CD4-positive, alpha-beta memory T cell (primary cell): ENCODE measurements at places on chromosomes 6 and 20. TPM values are rescaled to one million over a fixed set of nuclear protein-coding genes. Genes with fewer than 3 reads are reported as not detected.

- no peak overlapping the region for H3K4me3 ChIP-seq
- no peak for DNase-seq
- H3K36me3 ChIP-seq: no peaks in the 10 kb centered on the region
- no peaks in the 10 kb centered on the region for H3K27me3 ChIP-seq
- no peak overlapping the region for H3K27ac ChIP-seq
Observed at GRCh38 chr6:107357031-107357430, 102.3 kb downstream of the PDSS2 start.

DNA sequence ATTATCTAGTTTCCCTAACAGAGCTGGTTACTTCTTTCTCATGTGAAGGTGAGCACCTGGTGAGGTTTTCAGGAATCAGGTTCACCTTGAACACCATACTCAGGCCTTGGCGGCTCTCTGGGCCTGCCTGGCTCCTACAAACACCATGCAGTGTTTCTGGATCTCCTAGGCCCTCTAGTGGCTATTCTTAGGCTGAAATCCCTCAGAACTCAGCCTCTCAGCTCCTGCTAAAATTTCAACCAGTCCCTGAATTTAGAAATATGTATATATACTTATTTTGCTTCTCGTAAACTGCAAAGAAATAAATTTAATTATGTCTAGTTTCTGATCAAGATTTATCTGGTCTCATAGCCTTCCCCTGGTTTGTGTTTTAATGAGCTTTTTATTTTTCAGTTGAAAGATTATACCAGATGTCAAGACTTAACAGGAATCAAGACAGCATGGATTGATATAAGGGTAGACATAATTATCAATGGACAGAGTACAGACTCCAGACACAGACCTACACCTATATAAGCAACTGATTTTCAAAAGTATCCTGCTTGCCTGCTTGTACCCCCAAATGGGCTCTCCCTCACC lies 55.9 kb downstream of the ANKEF1 start:
- H3K27me3 ChIP-seq: no peaks in the 10 kb centered on the region
- no peak for DNase-seq
- no peaks in the 10 kb centered on the region for H3K4me1 ChIP-seq
- no peaks in the 10 kb centered on the region for H3K36me3 ChIP-seq
- H3K4me3 ChIP-seq: no peak overlapping the region
- H3K27ac ChIP-seq: no peak overlapping the region

DNA sequence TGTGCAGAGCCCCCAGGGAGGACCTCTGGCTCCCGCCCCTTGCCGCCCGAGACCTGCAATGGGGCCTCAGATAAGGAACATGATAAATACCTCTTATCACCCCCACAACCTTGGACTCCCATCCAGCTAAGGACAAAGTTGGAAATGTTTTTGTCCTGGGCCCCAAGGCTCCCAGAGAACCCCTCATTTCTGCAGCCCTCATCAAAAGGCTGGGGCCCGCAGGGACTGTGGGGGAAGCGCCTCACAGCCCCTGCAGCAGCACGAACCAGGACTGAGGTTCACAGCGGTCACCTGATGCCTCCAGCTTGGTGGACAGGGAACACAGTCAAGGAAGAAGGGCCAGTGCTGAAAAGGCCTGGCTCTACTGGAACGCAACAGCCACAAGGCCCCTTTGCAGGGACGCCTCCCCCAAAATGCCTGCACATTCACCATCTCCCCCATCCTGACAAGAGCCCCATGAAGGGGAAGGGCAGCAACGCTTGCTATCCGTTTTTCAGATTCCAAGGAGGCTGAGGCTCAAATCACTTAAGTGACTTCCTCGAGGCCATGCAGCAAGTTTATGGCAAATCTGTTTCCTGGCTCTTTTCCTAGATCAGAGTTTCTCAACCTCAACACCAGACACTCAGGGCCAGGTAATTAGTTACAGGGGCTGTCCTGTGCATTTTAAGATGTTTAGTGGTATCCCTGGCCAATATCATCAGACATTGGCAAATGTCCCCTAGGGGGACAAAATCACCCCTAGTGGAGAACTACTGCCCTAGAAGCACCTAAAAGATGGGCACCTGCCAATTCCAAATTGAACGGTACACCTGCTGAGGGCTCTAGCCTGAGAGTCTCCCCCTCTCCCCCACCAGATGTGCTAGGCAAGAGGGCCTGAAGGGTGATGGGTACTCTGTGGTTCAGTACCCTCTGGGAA lies 10.6 kb downstream of the TFEB start:
- DNase-seq: no peak
- no peaks in the 10 kb centered on the region for H3K36me3 ChIP-seq
- H3K27me3 ChIP-seq: no peaks in the 10 kb centered on the region
- no peak overlapping the region for H3K4me3 ChIP-seq

DNA sequence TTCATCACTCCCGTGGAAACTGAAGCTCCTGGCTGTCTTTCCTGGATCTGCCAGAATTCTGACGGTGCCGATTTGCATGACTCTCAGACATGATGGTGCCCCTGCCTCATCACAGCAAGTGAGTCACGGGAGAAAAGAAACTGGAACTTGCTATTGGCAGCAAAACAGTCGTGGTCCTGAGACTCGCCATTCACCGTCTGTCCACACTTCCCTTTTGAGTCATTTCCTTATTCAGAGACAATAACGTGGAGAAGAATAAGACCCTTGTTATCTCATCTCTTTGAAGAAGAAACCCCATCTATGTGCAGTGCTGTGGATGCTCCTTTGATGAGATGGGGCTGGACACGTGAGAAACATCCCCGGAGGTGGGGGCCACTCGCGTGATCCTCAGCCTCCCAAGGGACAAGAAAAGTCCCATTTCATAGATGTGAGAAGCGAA lies 4.2 kb downstream of the GPR31 start:
- no peak overlapping the region for H3K27ac ChIP-seq
- peak overlapping the region; percentile 20 for H3K4me3 ChIP-seq
- no peaks in the 10 kb centered on the region for H3K36me3 ChIP-seq
- peaks cover 4% of the 10 kb centered on the region for H3K4me1 ChIP-seq

Gene PXDC1
- polyA plus RNA-seq: not detected

Gene PACRG
- 0.21 TPM for polyA plus RNA-seq

Gene HLA-G
- polyA plus RNA-seq: 2.1 TPM
